Myocyte (in vitro differentiated cells): ENCODE measurements at places on chromosomes 7 and 10. TPM values are rescaled to one million over a fixed set of nuclear protein-coding genes. Genes with fewer than 3 reads are reported as not detected.

The FOXI2 gene
- not detected in 2 replicates for total RNA-seq

The FAM24B gene
- total RNA-seq, result 5.0 and 10.1 TPM in 2 replicates

The TAS2R41 gene
- total RNA-seq, result not detected in 2 replicates

The KAZALD1 gene
- total RNA-seq, result 34.7 and 37.5 TPM in 2 replicates

The CYP2E1 gene
- total RNA-seq, result 0.45 and 1.1 TPM in 2 replicates

The AKR1D1 gene
- total RNA-seq, result not detected in 2 replicates
